ENCODE measurements at places on chromosomes 6 and 20. TPM values are rescaled to one million over a fixed set of nuclear protein-coding genes. Genes with fewer than 3 reads are reported as not detected.

SLC17A5 gene
- total RNA-seq: 4.0 TPM

- no peak for DNase-seq
Measured at GRCh38 chr6:30359276-30359675, 14.3 kb downstream of the RPP21 start.

DCDC2 gene
- total RNA-seq: 21.1 TPM

GRCh38 chr6:109595998-109596397 is 95.0 kb downstream of the AK9 start:
- DNase-seq: no peak

- DNase-seq: no peak
Measured at GRCh38 chr20:57162362-57162652, 104.1 kb downstream of the BMP7 start.

ADGRF4 gene
- total RNA-seq: not detected

GRCh38 chr6:11121851-11122250 is 10.3 kb upstream of the ERVFRD-1 start:
- no peak for DNase-seq

DNA sequence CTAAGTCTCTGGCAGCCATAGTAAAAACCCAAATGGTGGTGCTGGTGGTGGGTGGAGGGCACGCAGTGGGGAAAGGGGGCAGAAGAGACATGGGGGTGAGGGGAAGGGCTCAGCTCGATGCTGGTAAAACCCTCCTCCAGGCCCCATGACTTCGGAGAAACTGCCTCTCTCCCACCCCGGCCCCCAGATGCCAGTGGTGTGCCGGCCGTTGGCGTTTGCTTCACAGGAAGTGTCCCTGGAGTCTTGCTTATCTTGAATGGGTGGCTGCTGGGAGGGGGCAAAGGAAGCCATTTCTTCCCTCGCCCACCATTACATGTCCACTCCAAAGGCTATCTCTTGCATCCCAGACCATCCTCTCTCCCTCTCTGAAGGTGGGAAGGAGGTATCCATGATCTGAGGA is 25.4 kb downstream of the VEGFA start:
- no peak for DNase-seq

LTV1 gene
- total RNA-seq: 9.0 TPM

DNA sequence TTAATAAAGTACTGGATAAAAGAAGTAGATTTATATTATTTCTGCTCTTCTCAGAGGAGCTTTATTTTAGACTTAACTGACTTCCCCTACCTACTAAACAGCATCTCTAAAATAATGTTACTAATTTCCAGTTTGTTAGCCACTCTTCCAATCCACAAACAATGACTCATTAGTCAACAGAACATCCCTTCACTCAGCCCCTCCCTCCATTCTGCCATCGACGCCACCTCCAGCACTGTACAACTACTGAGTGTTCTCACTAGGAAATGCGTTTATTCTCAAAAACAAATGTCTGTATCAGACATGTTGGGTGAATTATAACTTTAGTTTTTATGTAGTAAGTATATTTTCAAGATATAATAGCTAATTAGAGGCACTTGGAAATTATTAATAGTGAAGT is 427.0 kb downstream of the EYS start:
- DNase-seq: no peak

DNA sequence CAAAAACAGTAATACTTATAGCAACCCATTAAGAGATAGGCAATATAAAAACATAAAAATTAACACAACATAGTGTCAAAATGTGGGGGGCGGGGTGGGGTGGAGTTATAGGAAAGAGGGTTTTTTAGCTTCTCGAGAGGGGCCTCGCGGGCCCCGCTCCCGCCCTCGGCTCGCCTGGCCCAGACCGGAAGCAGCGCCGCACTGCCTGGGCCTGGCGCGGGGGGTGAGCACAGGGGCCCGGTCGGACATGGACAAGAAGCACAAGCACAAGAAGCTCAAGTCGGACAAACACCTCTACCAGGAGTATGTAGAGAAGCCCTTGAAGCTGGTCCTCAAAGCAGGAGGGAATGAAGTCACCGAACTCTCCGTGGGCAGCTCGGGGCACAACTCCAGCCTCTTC is 53.4 kb downstream of the REV3L start:
- DNase-seq: no peak

GRCh38 chr6:56891754-56892153 is 63.2 kb upstream of the BEND6 start:
- no peak for DNase-seq

NFKBIL1 gene
- total RNA-seq: 21.3 TPM

GRCh38 chr6:76774781-76775384 is 688.4 kb downstream of the HTR1B start:
- DNase-seq: peak; percentile 67

DNA sequence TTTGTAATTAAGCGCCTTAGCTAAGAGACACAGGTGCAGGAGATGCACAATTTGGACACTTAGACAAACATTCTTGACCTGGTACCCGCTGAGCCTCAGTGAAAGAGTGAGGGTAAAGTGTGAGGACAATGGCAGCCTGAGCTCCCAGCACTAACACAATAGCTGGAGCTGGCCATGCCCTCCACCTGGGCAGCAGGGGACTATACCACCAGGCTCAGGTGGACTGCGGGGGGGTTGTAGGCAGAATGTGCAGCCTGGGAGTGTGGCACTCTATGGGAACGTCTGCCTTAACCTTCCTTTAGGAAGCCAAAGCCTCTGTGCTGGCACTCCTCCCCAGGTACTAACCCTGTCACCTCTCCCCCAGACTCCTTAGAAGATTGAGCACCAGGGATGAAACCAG is 23.6 kb downstream of the PRKN start:
- DNase-seq: no peak

- DNase-seq: no peak
Measured at GRCh38 chr6:43457643-43458042, 2.3 kb upstream of the DLK2 start.
